ENCODE measurements at places on chromosomes 7 and 10.

GRCh38 chr10:122487174-122487765 is 25.9 kb downstream of the HTRA1 start:
- DNase-seq: no peak

GRCh38 chr7:139329119-139329518 is 12.0 kb upstream of the FMC1 start:
- no peak for DNase-seq

DNA sequence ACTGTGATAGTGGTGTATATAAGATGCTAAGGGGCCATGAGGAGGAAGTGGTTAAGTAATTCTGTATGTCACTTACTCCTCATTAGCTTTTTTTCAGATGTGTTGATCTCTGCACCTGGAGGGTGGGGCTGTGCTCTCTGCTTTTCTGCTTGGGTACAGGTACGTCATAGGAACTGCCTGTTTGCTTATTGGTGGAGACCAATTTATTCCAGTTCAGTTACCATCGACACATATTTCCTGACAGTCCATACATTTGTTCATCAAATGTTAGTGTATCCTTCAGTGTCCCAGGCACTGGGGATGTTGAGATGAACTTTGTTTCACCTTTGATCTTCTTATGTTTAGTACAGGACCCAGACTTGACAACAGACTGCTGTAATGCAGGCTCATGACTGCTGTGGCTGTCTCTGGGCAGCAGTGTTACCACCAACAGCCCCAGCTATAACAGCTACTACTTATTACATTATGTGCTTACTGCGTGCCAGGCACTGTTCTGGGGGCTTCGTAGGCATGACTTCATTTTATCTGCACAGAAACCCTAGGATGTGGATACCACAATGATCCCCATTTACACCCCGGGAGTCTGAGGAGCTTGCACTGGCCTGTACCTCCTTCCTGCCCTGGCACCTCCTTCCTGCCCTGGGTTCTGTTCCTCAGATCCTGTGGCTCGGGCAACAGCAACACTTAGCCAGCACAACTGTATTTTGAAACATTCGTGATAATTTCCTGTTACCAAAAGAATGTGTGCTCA is 87.4 kb downstream of the BUB3 start:
- no peak for DNase-seq

GRCh38 chr7:133863362-133864061 is 263.6 kb upstream of the LRGUK start:
- DNase-seq: no peak

DNA sequence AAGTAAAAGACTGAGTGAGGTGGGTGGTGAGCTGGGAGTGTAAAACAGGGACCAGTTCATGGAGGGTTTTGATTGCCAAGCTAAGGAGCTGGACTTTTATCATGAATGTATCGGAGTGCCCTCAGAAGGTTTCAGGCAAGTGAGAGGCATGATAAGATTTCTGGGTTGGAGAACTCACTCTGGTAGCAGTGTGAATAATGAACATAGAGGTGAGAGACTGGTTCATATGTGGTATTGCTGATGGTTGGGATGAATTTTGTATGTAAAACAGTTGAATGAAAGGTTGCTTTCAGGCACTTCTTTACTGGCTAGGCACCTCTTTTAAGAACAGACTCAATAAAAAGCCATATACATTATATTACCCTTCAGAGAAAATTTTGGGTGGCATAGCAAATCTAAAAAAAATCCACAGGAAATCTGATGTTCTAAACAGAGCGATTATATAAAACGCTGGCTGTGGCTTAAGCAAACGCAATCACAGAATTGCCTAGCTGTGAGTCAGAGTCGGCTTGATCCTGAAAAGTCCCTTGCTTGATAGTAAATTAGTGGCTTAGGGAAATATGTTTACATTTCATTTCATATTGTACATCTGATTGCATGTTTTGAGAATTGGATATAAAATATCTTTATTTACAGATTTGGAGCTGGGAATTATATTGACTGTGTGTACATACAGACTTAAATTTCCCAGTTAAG is 92.9 kb upstream of the HDAC9 start:
- no peak for DNase-seq

- peak; percentile 50 for DNase-seq
These were observed 564 bp downstream of the PDSS1 start for GRCh38 chr10:26697922-26698608.

DNA sequence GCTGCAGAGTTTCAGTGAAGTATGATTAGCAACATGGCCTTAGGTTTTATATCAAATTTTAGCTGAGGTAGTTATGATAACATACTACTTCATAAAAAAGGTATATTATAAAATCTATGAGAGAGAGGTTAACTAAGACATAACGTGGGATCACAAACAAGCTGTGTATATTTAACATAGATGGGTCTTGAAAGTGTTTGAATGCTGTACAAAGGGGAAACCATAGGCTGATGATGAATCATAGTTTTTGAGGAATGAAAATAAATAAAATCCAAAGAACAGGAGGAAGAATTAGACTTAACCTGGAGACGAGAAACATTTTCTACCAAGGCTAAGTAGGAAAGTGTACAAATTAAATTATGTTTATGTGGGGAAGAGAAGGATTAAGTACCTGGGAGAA is 119.0 kb downstream of the GNAI1 start:
- no peak for DNase-seq

DNA sequence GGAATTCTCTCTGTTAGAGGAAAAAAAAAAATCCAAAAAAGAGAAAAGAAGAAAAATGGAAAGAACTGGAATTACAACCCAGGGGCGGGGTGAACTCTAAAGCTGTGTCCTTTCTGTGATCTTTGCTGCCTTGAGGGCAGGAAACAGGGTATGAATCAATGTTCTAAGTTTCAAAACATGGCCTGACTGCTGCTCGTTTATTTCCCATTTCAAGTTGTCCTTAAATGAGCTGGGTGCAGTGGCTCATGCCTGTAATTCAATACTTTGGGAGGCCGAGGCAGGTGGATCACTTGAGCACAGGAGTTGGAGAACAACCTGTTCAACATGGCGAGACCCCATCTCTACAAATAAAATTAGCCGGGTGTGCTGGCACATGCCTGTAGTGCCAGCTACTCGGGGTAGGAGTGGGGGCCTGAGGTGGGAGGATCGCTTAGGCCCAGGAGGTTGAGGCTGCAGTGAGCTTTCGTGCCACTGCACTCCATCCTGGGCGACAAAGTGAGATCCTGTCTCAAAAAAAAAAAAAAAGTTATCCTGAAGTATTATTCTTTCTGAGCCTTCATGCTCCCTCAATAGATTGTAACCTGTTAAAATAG is 24.7 kb upstream of the TFAM start:
- no peak for DNase-seq

DNA sequence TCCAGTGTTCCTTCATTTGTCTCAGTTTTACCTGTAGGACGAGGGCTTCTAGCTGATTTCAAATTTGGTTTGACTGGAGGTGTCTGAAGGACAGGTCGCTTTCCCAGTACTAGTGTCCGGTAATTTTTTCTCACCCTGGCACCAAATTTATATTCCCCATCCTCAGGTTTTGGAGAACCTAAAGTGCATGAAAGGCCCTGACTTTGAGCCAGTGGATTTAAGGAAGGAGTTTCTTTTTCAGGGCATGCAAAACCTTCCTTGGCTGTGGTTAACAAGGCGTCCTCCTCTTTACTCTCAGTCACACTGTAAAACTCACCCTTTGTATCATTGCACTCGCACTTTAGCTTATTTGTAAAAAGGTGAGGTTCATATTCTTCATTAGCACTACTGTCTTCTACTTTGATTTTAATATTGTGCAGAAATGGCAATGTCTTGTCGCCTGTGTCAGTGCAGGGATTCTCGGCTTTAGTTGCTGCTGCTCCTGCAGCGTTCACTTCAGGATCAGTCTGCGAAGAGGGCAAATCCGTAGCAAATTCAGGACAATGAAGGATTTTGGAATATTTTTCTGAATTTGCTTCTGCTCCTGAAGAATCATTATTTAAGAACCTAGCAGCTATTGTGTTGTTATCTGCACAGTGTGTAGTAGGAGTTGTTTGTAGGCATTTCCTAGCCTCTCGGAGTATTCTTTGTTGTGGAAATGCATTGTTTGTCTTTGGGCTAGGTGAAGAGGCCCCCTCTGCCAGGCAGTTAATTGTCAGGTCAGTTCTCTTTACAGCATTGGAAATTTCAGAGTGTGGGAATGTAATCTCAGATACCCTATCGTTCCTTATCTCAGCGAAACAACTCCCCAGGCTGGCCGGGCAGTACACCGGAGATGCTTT is 9.9 kb downstream of the SKIDA1 start:
- no peak for DNase-seq

- no peak for DNase-seq
These were observed 8.2 kb upstream of the SVIL start for GRCh38 chr10:29642990-29643389.

DNA sequence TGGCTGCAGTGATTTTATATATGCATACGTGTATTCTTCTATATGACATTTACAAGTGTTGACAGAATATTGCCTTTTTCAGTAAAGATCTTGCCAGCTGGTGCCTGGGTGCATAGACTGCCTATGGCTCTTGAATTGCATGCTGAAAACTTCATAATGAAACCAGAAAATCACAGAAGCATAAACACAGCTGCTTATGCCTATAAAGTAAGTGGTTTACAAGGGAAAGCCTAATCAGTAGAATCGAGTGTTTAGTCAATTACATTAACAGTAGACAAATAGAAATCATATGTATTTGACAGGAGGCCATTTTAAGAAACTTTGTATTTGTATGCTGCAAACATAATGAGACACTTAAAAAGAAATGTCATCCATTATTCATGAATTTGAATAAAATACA is 82.5 kb downstream of the TMEM168 start:
- DNase-seq: no peak

GRCh38 chr7:82175319-82175718 is 268.3 kb downstream of the CACNA2D1 start:
- DNase-seq: no peak

- DNase-seq: no peak
These were observed 571.6 kb upstream of the MGMT start for GRCh38 chr10:128895473-128895872.

DNA sequence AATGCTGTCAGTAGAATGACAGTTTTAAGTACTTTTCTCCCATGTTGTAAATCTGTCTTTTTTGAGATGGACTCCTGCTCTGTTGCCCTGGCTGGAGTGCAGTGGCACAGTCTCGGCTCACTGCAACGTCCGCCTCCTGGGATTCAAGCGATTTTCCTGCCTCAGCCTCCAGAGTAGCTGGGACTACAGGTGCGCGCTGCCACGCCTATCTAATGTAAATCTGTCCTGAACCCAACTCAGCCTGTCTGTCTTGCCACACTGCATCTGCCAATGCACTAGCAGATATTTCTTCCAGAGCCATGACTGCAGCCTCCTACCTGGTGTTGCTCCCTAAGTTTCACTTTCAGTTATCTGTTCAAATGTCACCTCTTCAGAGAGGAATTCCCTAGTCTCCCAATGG is 264.1 kb downstream of the PHF14 start:
- DNase-seq: no peak

- DNase-seq: no peak
These were observed 16.3 kb downstream of the VOPP1 start for GRCh38 chr7:55556031-55556430.

GRCh38 chr10:104069613-104070012 is 16.1 kb downstream of the COL17A1 start:
- no peak for DNase-seq

DNA sequence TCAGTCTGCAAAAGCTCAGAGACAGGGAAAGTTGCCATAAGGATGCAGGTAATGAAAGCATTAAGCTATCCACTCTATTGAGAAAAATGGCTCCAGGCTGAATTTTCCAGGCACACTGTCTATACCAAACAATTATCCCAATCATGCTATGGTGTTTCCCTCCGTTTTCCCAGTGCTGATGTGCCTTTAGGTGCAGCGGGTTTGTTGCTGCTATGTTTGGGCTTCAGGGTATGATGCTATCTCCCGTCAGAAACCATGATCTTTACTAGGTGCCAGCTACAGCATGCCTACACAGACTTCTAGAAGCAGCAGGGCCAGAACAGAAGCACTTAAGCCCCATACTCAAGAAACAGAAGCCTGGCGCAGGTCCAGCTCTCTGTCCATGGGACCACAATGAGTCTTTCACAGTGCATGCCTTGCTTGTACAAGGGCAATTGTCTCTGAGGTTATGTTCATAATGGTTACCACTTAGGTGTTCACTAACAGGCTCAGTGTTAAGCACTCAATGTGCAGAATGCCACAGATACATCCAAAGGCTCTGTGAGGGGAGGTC is 19.4 kb downstream of the STEAP1B start:
- DNase-seq: no peak

- peak; percentile 81 for DNase-seq
These were observed 81.9 kb upstream of the C1GALT1 start for GRCh38 chr7:7100432-7100849.

DNA sequence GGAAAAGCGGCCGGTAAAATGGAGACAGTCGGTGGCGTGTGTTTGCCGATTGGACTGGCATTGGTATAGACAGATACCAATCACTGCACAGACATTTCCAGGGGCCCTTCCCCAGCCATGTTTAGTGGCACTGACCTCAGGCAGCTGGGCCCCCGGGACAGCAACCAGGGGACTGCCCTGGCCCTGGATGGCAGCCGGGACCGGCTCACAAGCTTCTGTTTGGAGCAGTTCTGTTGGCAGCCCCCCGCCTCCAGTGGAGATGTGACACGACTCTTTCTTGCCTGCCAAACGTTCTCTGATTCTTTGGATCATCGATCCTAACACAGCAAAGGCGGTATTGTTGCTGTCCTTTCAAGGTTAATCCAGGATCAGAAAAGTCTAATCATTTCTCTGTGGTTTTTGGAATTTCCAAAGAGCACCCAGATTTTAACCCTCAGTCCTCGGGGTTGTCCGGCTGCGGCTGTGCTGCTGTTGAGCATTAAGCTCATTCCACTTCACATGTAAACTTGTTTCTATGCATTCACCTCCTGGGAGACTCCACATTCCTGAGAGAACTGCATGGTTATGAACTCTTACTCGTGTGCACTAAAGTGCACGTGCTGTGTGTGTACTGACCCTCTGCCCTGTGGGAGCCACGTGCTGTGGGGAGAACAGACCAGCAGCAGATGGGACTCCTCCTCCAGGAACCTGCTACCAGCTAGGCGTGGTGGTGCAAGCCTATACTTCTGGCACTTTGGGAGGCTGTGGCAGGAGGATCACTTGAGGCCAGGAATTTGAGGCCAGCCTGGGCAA is 46.0 kb downstream of the FOXK1 start:
- no peak for DNase-seq

- no peak for DNase-seq
These were observed 218.2 kb downstream of the ANK3 start for GRCh38 chr10:60171436-60172013.

DNA sequence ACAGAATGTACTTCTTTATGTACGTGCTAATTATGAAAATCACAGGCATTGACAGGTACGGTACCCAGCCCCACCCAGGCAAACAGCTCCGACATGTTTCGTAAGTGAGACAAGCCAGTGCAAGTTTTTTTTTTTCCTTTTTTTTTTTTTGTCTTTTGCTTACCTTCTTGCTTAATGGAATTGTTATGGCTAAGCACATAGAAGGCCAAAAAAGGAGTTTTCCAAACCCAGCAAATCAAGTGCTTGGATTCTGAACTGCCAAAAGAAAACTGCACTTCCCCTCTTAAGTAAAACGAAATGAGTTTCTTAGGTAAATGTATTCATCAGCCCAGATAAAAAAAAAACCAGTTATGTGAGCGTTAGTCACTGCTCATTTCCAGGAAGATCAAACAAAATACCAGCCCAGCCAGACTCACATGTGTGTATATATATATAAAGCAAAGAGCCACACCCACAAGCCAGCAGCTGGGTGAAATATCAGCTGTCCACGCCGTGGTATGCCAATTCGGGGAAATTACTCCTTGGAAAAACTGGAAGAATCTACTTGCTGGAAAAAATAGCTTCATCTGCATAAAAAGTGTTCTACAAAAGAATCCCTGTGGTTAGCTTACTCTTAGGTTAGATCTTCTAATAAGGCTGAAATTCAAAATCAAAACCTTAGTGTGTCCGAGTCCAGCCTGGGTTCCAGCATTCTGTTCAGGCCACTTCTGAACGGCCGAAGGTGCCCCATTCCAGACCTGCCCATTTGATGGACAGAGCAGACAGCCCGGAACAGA is 8.0 kb downstream of the KLF6 start:
- peak; percentile 76 for DNase-seq
